CD4-positive, alpha-beta T cell (primary cell): ENCODE measurements at places on chromosomes 1 and 21. TPM values are rescaled to one million over a fixed set of nuclear protein-coding genes. Genes with fewer than 3 reads are reported as not detected.
A peak's percentile ranks its signal among the peaks of the same experiment; 100 is the strongest.

GRCh38 chr1:114216431-114217173 is 62.9 kb upstream of the SYT6 start:
- H3K36me3 ChIP-seq: no peaks in the 10 kb centered on the region
- no peak for DNase-seq
- H3K4me3 ChIP-seq: no peak overlapping the region
- H3K27me3 ChIP-seq: no peaks in the 10 kb centered on the region
- no peak overlapping the region for H3K27ac ChIP-seq

Gene CRP
- total RNA-seq: not detected

DNA sequence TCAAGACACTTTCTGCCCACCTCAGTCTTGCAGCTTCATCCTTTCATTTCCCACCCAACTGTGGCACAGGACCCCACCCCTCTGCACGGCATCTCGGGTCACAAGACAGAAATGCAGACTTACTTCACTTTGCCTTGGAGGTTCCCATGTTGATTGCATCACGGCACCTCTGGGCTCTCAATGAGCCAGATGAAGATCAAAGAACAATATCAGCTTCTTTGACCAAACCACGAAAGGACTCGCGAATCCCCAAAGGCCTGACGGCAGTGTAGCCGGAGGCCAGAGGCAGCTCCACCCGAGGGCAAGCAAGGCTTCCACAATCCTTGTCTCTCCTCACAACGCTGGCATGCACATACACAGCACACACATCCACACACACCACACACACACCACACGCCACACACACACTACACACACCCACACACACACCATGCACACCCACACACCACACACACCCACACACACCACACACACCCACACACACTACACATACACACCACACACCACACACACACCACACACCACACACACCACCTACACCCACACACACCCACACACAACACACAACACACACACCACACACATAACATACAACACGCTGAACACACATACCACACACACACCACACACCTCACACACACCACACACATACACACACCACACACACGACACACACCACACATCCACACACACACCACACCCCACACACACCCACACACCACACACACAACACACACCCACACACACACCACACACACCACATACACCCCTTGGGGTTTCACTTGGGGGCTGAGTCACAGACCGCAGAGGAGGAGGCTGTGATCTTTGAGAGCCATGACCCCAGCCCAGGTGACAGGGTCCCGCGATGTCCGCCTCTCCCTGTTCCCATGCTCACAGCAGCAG is 35.8 kb downstream of the UBASH3A start:
- H3K27ac ChIP-seq: no peak overlapping the region
- peak; percentile 38 for DNase-seq
- no peak overlapping the region for H3K4me3 ChIP-seq
- H3K27me3 ChIP-seq: no peaks in the 10 kb centered on the region
- H3K4me1 ChIP-seq: peaks cover 24% of the 10 kb centered on the region

Gene OR2AK2
- 0.70 TPM for total RNA-seq

Gene CELA2A
- total RNA-seq: not detected

GRCh38 chr1:182392050-182393028 is 749 bp upstream of the GLUL start:
- peak overlapping the region; percentile 17 for H3K27ac ChIP-seq
- H3K27me3 ChIP-seq: no peaks in the 10 kb centered on the region
- peak overlapping the region; percentile 79 for H3K4me3 ChIP-seq
- peaks cover 29% of the 10 kb centered on the region for H3K4me1 ChIP-seq
- DNase-seq: no peak
- peaks cover 6% of the 10 kb centered on the region for H3K36me3 ChIP-seq

Gene NHLH1
- total RNA-seq: 0.08 TPM

Gene PDE4B
- total RNA-seq: 159 TPM

DNA sequence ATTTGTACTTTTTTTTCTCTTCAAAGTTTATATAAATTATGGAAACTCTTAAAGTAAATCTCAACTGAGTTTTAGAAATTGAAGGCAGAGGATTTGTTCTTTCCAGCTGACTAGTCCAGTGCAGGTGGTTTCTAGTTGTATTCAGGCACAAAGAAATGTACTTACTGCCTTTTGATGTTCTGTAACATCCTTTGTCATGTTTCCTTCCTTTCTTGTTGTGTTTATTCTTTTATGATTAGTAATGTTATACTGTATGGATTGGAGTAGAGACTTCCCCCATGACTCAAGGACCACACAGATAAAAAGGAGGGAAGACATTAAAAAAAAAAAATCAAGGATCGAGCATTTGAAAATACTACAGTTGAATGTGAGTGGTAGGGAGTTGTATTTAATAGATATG is 8.0 kb downstream of the HIPK1 start:
- peaks cover 71% of the 10 kb centered on the region for H3K4me1 ChIP-seq
- no peak for DNase-seq
- H3K27ac ChIP-seq: no peak overlapping the region
- H3K4me3 ChIP-seq: no peak overlapping the region
- H3K27me3 ChIP-seq: no peaks in the 10 kb centered on the region
- H3K36me3 ChIP-seq: peaks cover 15% of the 10 kb centered on the region

Gene GPR161
- not detected for total RNA-seq

GRCh38 chr1:89502042-89502441 is 22.6 kb upstream of the LRRC8B start:
- no peak overlapping the region for H3K4me3 ChIP-seq
- H3K36me3 ChIP-seq: no peaks in the 10 kb centered on the region
- no peaks in the 10 kb centered on the region for H3K27me3 ChIP-seq
- no peak for DNase-seq

Gene RHD
- not detected for total RNA-seq

- no peak overlapping the region for H3K27ac ChIP-seq
- H3K4me3 ChIP-seq: peak overlapping the region; percentile 2
- no peaks in the 10 kb centered on the region for H3K36me3 ChIP-seq
- H3K27me3 ChIP-seq: no peaks in the 10 kb centered on the region
- H3K4me1 ChIP-seq: peaks cover 30% of the 10 kb centered on the region
- no peak for DNase-seq
Measured at GRCh38 chr1:89739844-89740216, 81.0 kb upstream of the LRRC8D start.

- no peaks in the 10 kb centered on the region for H3K27me3 ChIP-seq
- H3K27ac ChIP-seq: no peak overlapping the region
- H3K36me3 ChIP-seq: no peaks in the 10 kb centered on the region
- DNase-seq: no peak
Measured at GRCh38 chr1:186440584-186440983, 20.3 kb downstream of the PDC start.

Gene ANGPTL1
- total RNA-seq: not detected

Gene LYPD8
- total RNA-seq: not detected

DNA sequence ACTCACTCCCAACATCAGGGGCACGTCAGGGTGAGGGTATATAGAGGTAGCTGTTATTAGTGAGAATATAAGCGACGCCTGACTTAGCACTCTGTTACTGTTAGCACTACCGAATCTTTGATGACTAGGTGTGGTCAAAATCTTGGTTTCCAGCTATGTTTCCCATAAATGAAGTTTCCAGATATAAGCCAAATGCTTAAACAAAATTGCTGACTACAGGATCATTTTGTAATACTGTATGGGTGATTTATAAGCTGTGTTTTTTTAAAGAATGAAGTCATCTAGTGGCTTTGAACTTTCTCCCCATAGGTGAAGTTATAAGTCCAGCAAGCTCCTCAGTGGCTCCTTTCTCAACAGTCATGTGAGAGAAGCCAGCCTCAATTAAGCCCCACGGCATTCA is 23.7 kb downstream of the KCNJ15 start:
- H3K27ac ChIP-seq: no peak overlapping the region
- no peak overlapping the region for H3K4me3 ChIP-seq
- no peaks in the 10 kb centered on the region for H3K36me3 ChIP-seq
- no peaks in the 10 kb centered on the region for H3K4me1 ChIP-seq

Gene NBPF6
- total RNA-seq: not detected

DNA sequence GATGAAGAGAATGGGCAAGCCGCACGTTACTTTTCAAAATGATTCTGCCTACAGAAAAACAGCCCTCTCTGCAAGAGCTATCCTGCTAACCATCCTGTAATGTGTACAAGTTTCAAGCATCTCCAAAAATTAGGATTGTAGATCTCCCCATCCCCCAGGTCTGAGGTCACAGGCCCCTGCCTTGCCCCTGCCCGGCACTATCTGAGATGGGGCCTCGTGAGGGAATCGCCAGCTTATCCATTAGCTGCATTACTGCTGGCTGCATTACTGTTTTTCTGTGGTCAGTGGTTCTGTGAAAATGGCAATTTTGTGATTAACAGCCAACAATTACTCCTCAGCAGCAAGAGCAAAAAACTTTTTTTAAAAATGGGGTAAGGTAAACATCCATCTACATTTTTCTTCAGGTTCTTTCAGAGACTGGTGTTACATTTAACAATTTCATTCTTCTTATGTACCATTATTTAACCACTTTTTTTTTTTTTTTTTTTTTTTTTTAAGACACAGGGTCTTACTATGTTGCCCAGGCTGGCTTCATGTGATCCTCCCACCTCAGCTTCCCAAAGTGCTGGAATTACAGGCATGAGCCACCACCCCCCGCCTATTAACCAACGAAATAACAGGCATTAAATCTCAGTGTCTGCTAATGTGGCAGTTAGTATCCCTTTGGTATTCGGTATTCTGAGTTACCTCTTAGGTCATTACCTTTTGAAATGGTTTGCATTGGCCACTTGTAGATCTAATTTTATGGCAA is 83.8 kb downstream of the MRPL37 start:
- H3K4me3 ChIP-seq: no peak overlapping the region
- H3K27me3 ChIP-seq: no peaks in the 10 kb centered on the region
- DNase-seq: no peak
- peaks cover 90% of the 10 kb centered on the region for H3K4me1 ChIP-seq
- H3K27ac ChIP-seq: peak overlapping the region; percentile 22
- peaks cover 23% of the 10 kb centered on the region for H3K36me3 ChIP-seq

DNA sequence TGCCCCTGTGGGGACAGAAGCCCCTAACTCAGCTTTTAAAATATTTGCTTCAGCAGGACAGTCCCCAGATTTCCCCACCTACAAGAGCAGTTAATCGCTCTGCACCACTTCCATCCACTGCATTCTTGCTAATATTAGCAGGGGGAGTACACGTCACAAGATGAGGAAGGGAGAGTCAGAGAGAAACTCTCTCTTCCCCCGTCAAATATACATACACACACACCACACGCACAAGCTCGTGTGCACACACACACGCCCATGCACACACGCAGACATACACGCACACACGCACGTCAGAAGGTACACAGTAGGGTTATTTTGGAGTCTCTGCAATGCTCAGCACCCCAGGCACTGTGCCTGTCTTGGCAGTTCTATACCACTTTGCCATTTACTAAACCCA is 2.1 kb downstream of the CLCA1 start:
- H3K27me3 ChIP-seq: peaks cover 5% of the 10 kb centered on the region
- no peaks in the 10 kb centered on the region for H3K36me3 ChIP-seq
- DNase-seq: no peak
- H3K4me3 ChIP-seq: no peak overlapping the region

- H3K36me3 ChIP-seq: no peaks in the 10 kb centered on the region
- DNase-seq: no peak
- H3K4me3 ChIP-seq: no peak overlapping the region
- H3K4me1 ChIP-seq: no peaks in the 10 kb centered on the region
Measured at GRCh38 chr1:115862403-115862802, 21.5 kb upstream of the NHLH2 start.

GRCh38 chr1:196376630-196377328 is 231.5 kb downstream of the KCNT2 start:
- H3K4me1 ChIP-seq: no peaks in the 10 kb centered on the region
- no peak overlapping the region for H3K4me3 ChIP-seq
- no peaks in the 10 kb centered on the region for H3K27me3 ChIP-seq
- H3K36me3 ChIP-seq: no peaks in the 10 kb centered on the region
- H3K27ac ChIP-seq: no peak overlapping the region

GRCh38 chr1:199272139-199272544 is 633.3 kb downstream of the PTPRC start:
- H3K4me3 ChIP-seq: no peak overlapping the region
- no peaks in the 10 kb centered on the region for H3K4me1 ChIP-seq
- H3K36me3 ChIP-seq: no peaks in the 10 kb centered on the region
- no peak for DNase-seq
- H3K27me3 ChIP-seq: no peaks in the 10 kb centered on the region

Gene PCBP3
- total RNA-seq: 3.4 TPM

GRCh38 chr21:18373606-18374005 is 30.0 kb downstream of the TMPRSS15 start:
- no peak for DNase-seq
- no peak overlapping the region for H3K27ac ChIP-seq

Gene GPR61
- 0.85 TPM for total RNA-seq

Gene MTARC2
- not detected for total RNA-seq

GRCh38 chr1:119008483-119009311 is 20.6 kb upstream of the TBX15 start:
- no peak overlapping the region for H3K27ac ChIP-seq
- peak overlapping the region; percentile 10 for H3K4me3 ChIP-seq
- peaks cover 71% of the 10 kb centered on the region for H3K27me3 ChIP-seq

DNA sequence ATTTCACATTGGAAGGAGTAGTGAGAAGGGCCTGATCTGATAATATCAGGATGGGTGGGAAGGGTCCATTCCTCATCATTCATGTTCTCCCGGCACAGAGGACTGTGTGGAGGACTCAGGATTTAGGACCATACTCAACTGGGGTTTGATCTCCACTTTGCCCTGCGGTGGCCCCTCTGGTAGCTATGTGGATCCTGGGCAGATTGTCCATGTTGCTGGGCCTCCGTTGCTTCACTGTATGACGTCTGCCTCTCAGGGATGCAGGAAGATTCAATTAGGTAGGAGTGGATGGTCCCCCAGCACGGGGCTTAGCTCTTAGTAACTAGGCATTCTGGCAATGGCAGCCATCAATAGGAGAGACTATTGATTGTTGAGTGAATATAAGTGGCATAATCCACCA is 2.3 kb downstream of the ETS2 start:
- no peak overlapping the region for H3K4me3 ChIP-seq
- DNase-seq: no peak
- H3K4me1 ChIP-seq: peaks cover 17% of the 10 kb centered on the region
- no peak overlapping the region for H3K27ac ChIP-seq
- H3K36me3 ChIP-seq: peaks cover 22% of the 10 kb centered on the region
- no peaks in the 10 kb centered on the region for H3K27me3 ChIP-seq

DNA sequence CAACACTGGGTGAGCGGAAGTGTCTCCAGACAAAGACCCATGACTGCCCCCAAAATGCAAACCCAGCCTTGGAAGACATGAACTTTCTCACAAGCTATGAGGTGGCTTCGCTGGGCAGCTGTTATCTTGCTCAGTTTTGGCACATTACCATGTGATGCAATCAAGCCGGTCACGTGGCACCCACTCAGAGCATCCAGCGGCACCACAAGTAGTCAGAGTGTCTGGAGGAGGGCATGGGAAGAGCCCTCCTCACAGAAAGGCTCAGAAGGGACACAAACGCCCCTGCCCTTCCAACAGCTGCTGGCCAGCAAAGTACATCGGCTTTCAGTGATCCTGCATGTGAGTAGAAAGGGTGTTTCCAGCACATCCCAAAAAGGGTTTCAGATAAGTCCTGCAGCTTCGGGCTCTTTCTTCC is 145.5 kb upstream of the IRF2BP2 start:
- H3K27ac ChIP-seq: no peak overlapping the region
- H3K4me1 ChIP-seq: peaks cover 30% of the 10 kb centered on the region
- H3K4me3 ChIP-seq: no peak overlapping the region
- H3K36me3 ChIP-seq: no peaks in the 10 kb centered on the region
- DNase-seq: no peak

- no peak for DNase-seq
- no peak overlapping the region for H3K4me3 ChIP-seq
- H3K4me1 ChIP-seq: no peaks in the 10 kb centered on the region
Measured at GRCh38 chr1:47921935-47922415, 75.2 kb downstream of the TRABD2B start.
